Cortex of kidney (tissue), 1 donor: ENCODE measurements at places on chromosomes 4 and X.

GRCh38 chr4:108355186-108355901, 186.6 kb upstream of the LEF1 start:
- DNase-seq, result no peak

- DNase-seq, result no peak
These were observed 45.2 kb upstream of the RPA4 start for GRCh38 chrX:96838537-96838936.

DNA sequence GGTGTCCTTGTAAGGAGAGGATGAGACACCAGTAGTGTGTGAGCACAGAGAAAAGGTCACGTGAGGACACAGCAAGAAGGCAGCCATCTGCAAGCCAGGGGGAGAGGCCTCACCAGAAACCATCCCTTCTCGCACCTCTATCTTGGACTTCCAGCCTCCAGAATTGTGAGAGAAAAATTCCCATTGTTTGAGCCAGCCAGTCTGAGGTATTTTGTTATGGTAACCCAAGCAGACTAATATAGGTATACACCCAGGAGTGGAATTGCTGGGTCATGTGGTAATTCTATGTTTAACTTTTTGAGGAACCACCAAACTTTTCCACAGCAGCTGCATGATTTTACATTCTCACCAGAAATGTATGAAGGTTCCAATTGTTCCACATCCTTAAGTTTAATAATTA, 25.6 kb downstream of the ZDHHC9 start:
- no peak for DNase-seq

DNA sequence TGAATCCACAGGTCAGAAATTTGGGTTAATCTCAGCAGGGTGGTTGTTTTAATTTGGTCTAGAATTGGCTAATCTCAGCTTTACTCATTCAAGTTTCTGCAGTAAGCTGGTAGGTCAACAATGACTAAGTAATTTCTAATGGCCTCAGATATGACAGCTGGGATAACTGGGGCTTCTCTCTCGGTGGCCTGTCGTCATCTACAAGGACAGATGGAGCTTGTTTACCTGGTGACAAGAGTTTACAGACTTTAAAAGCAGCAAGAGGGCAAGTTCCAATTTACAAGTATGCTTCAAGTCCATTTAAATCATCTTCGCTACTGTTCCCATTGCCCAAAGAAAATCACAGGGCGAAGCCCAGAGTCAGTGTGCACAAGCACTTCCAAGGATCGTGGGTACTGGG, 453.9 kb downstream of the PDHA2 start:
- DNase-seq, result no peak

DNA sequence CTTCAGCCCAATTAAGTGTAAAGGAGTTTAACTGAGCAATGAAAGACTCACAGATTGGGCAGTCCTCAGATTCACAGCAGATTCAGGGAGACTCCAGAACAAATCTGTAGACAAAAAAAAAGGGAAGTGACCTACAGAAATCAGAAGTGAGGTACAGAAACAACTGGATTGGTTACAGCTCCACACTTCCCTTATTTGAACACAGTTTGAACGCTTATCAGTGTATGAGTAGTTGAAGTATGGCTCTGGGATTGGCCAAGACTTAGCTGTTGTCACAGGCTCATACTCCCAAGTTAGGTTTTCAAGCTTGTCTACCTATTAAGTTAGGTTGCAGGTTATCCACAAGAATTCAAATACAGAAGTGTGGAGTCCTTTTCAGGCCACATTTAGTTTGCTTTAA, 112.4 kb upstream of the ELOVL6 start:
- DNase-seq, result no peak

DNA sequence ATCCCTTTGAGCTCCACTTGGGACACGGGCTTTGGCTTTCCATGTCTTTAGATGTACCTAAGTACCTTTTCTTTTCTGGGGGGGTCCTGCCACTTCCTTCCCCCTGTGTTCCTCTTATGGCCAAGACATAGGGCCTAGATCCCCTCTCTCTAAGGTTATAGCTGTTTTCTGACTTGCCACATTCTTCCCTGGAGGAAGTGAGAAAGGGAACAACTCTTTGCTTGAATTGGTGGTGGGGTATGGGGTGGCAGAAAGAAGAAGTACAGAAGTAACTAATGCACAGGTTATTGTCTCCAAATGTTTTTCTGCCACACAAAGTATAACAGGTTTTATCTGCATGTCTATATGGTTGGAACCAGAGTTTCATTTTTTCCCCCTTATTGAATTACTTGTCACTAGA, 29.7 kb upstream of the DIPK2B start:
- no peak for DNase-seq

- no peak for DNase-seq
These were observed 114.0 kb downstream of the RBM47 start for GRCh38 chr4:40515398-40516293.

- no peak for DNase-seq
These were observed 550.9 kb downstream of the GLUD2 start for GRCh38 chrX:121598356-121598755.

DNA sequence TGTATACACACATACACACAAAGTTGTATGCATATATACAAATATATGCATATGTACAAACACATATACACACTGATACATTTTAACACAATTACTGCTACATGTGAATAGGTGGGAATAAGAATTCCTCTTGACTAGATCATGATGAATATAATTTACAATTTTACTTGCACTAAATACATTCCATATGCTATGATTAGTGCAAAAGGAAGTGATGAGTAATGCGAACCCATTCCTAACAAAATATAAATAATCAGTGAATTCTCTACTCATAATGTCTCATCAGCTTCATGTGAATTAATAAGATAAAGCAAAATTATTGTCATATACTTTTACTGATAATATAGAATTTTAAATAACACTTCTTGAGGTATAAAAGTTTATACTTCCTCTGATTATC, 1077.3 kb upstream of the PCDH10 start:
- DNase-seq, result no peak

- no peak for DNase-seq
These were observed 160.1 kb upstream of the BANK1 start for GRCh38 chr4:101630319-101630986.

- no peak for DNase-seq
These were observed 76.8 kb downstream of the FAM114A1 start for GRCh38 chr4:38944440-38944839.

GRCh38 chr4:11196927-11197522, 231.7 kb downstream of the HS3ST1 start:
- DNase-seq, result no peak

DNA sequence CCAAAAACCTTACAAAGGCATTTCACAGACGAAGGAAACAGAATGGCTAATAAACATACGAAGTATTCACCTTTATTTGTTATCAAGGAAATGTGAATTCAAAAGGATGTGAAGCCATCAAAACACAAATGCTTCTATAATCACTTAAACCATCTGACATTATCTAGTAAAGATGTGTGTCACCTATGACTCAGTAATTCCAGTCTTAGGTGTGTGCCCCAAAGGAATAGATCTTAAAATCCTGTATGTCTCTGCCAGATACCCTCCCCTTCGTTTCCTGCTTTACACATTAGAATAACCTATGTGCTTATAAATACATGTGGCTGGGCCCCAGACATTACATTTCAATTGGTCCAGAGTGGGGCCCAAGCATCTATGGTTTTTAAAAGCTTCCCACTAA, 41.8 kb upstream of the CEP135 start:
- no peak for DNase-seq

- no peak for DNase-seq
These were observed 64.8 kb downstream of the TSC22D3 start for GRCh38 chrX:107710617-107711391.

DNA sequence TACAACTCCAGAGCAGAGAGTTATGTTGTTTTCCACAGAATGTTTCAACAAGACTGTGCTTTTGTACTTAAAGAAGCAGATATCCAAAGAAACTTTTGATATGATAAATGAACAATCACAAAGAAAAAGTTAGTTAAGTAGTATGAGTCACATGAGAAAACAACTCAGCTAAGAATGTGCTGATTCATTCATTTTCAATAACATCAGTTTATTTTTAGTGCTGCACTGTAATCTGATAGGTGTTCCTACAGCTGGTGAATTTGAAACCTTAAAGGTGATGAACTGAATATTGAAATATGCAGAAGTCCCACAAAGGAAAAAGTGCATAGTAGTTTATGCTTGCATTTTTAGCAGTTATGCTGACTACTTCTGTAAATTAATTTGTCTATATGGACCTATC, 180.3 kb upstream of the TENM3 start:
- no peak for DNase-seq

GRCh38 chr4:75004755-75005668, 72.1 kb downstream of the PARM1 start:
- no peak for DNase-seq

- DNase-seq, result no peak
These were observed 47.0 kb downstream of the FAT1 start for GRCh38 chr4:186676531-186677161.

GRCh38 chr4:141416677-141417363, 196.1 kb downstream of the ZNF330 start:
- DNase-seq, result no peak

GRCh38 chr4:70991596-70991995, 1.9 kb upstream of the DCK start:
- DNase-seq, result no peak

DNA sequence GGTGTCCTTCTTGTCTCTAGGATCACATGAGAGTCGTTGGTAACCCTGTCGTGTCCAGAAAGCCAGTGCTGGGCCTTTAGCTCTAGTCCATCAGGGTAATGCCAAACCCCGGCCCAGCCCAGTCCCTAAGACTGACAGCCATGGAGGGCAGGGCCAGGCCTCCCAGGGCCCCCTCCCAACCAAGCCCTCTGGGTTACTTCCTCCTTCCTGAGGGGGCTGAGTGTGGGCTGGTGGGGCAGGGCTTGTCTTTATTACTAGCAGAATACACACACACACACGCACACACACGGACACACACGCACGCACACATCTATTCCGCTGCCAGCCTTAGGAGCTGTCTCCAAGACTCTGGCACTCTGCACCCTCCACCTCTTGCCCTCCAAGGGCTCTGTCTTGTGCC, 35.6 kb upstream of the CDKN2AIP start:
- DNase-seq, result no peak

DNA sequence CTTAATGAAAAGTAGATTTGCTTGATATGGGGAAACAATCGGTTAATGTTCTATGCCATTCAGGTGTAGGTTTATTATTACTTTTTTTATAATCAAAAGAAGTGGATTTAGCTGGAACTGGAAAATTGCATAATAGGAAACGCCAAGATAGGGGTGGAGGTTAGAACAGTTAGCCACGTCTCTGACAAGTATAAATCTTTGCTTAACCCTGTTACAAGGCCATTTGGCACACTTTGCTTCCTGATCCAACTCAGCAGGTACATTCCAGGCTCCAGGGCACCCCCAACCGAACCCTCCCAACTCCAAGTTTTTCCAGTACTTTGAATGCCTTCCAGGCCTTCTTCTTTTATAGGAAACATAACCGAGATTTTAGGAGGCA, 50.6 kb upstream of the ACSL4 start:
- DNase-seq, result no peak

GRCh38 chr4:101357751-101358150, 10.4 kb upstream of the PPP3CA start:
- DNase-seq, result no peak

DNA sequence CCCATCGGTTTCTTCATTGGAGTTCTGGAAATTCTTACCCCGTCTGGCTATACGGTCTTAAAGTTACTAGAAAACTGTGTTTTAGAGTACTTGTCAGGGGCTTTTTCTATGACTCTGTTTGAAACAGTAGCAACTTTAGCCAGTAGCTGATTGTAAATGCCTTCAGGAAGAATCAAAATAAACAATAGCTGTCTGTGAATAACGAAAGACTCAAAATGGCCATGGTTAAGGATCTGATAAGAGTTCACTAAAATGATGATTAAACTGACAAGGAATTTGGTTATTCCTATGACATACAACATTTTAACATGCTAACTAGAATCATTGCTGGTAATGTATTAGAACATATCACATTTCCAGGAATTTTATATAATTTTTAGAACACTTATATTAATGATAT, 191.0 kb downstream of the EVC2 start:
- DNase-seq, result no peak
